ENCODE measurements at places on chromosomes 4 and X.
A peak's percentile ranks its signal among the peaks of the same experiment; 100 is the strongest.

- DNase-seq, result no peak
These were observed 117.1 kb downstream of the UNC5C start for GRCh38 chr4:95431678-95432077.

- peak; percentile 72 for DNase-seq
These were observed 569.4 kb downstream of the BCOR start for GRCh38 chrX:39528161-39528916.

DNA sequence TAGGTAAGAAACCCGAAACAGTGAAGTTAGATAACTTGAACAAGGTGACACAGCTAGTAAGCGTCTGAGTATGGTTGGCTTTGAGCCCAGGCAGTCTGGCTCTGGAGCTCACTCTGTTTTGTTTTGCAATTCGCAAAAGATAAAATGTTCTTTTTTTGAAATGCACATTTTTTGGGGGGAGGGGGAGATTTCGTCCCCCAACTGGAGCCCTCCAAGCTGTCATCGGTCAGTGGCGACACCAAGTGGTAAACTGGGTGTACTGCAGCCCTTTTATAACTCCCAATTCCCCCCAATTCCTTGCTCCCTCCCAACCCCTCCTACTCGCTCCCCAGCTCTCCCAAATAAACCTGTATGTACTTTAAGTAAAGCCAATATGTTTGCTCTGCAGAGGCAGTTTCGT is 2.8 kb upstream of the CLCN5 start:
- peak; percentile 36 for DNase-seq

- DNase-seq, result no peak
These were observed 80.5 kb downstream of the STAG2 start for GRCh38 chrX:124042042-124042441.

DNA sequence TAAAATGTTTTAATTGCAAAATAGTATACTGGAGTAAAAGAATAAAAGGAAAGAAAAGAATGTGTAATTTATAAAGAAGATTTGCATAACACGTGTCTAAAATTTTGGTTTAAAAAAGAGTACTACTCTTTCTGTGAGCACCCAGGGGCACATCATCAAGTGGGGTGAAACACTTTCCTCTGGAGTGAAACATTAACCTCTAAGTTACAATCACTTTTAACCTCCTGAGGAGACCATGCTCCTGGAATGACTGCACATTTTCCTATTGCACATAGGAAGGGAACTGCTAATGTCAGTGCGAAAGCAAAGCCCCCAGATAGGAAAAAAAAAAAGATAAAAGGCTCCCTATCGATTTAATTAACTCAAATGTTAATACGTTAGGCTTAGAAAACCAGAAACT is 13.3 kb downstream of the VEGFC start:
- no peak for DNase-seq

GRCh38 chr4:26308568-26308967 is 12.2 kb upstream of the RBPJ start:
- peak; percentile 20 for DNase-seq

DNA sequence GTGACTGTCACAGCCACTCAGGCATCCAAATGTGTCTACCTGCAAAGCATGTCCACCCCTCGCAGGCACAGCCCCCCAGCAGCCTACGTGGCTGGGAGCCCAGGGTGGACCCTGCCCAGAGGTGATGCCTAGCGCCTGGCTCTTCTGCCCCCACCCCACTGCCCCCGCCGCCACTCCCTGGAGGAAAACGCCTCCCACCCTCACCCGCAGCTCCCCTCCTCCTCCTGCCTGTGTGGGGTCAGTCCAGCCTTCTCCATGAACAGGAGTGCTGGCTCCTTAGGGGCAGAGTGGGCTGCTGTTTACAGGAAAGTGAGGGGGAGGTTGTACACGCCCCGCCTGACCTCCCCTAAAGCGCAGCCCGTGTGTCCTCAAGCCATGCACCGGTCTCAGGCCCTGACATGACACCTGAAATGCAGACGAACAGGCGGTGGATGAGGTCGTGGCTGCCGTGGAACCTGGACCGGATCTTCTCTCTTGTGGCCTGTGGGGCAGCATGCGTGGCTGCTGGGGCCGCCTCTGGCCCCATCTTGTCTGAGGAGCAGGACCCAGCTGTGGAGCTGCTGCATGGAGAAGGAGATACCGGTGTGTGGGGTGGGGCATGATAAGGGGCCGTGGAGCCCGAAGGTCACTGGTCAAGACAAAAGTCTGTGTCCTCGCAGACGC is 11.9 kb upstream of the MXD4 start:
- peak; percentile 89 for DNase-seq

GRCh38 chrX:19602866-19603622 is 87.7 kb upstream of the MAP3K15 start:
- DNase-seq, result peak; percentile 68

DNA sequence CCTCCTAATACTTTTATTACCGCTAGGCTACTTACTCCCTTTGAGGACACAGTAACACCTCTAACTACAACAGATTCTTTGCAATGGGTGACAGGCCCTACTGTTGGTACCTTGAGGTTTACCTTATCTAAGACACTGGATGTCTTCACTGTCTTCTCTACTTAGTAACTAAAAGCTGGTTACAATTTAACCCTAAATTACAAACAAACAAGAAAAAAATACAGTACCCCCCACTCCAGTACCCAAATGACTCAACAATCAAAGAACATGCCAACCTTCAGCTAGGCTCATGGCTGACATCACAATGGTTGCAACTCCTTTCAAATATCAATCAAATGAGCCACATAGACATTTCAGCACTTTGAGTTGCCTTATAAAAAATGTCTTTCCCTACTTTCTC is 198.0 kb downstream of the GUCY2F start:
- DNase-seq, result no peak

- DNase-seq, result no peak
These were observed 45.5 kb downstream of the CENPC start for GRCh38 chr4:67499799-67500198.

- peak; percentile 94 for DNase-seq
These were observed 35.1 kb downstream of the PRIMPOL start for GRCh38 chr4:184684491-184685189.

GRCh38 chr4:136562834-136563233 is 969.5 kb downstream of the PCDH18 start:
- DNase-seq, result no peak

DNA sequence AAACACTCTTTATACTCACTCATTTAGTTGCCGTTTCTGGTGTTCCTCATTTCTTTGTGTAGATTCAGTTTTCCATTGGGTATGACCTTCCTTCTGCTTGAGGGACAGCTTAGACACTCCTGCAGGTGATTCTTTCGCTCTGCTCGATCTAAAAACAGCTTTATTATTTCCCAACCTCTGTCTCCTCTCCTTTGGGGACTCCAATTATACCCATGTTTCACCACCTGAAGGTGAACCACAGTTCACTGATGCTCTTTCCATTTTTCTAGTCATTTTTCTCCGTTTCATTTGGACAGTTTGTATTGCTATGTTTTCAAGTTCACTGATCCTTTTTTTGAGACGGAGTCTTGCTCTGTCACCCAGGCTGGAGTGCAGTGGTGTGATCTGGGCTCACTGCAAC is 4.6 kb upstream of the FGFRL1 start:
- no peak for DNase-seq

DNA sequence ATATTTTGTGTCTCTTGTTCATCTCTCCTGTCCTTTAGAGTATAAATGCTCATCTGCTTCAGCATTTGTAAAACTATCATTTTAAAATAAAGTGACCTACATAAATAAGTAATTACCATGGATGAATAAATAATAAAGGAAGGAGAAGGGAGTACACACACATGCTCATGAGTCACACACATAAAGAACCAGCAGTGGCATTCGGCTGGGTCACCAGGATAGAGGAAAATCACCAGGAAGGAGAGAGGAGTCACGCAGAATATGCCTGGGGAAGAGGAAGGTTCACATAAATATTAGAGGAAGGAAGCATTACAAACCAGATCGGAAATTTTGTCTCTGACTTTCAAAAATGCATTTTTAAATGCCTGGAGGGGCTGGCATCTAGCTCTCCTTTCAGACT is 38.5 kb upstream of the MED14 start:
- DNase-seq, result no peak

DNA sequence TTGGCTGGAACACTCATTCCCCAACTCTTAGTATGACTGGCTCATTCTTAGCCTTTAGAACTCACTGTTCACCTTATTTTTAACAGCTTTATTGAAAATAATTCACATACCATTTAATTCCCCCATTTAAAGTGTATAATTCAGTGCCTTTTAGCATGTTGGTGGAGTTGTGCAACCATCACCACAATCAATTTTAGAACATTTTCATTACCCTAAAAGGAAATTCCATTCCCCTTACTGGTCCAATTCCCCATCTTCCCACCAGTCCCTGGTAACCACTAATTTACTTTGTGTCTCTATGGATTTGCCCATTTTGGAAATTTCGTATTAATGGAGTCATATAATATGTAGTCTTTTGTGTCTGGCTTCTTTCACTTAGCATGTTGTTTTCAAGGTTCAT is 19.7 kb downstream of the NHSL2 start:
- DNase-seq, result no peak

DNA sequence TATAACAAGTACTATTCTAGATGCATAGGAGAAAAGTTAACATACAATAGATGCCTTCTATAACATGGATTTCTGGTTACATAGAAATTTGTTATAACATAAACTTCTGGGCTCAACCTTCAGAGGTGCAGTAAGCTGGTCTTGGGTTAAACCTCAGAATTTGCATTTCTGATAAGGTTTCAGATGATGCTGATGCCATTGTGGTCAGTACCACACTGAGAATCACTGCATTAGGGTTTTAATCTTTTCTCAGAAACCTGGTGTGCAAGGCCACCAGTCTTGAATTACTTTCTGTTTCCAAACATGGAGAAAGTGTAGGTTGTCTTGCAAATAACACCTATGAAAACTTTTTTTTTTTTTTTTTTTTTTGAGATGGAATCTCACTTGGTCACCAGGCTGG is 146.2 kb downstream of the SPOCK3 start:
- no peak for DNase-seq

GRCh38 chr4:5908876-5909427 is 16.1 kb upstream of the CRMP1 start:
- DNase-seq, result no peak

- no peak for DNase-seq
These were observed 30.6 kb downstream of the RFC1 start for GRCh38 chr4:39335566-39335965.

DNA sequence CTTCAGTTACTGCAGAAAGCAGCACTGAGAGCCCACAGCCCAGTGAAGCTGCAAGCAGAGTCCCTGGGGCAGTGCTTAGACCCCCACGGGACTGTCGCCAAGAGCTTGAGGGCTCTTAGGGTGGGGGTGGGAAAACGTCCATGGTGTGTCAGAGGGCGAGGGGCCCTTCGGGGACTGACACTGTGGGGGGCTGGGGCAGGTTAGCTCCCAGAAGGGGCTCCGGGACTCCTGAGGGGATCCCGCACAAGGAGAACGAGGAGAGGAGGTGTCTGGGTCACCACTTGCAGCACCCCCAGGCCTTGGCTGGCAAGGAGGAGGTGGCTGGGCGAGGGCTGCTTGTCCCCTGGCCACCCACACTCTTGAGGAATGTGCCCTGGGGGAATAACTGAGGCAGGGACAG is 20.8 kb downstream of the NAT8L start:
- DNase-seq, result no peak
